Fibroblast of skin of left biceps (primary cell): ENCODE measurements at places on chromosomes 12 and 14.
A peak's percentile ranks its signal among the peaks of the same experiment; 100 is the strongest.

- DNase-seq = peak; percentile 29
Measured at GRCh38 chr14:30108975-30109700, 181.5 kb upstream of the PRKD1 start.

DNA sequence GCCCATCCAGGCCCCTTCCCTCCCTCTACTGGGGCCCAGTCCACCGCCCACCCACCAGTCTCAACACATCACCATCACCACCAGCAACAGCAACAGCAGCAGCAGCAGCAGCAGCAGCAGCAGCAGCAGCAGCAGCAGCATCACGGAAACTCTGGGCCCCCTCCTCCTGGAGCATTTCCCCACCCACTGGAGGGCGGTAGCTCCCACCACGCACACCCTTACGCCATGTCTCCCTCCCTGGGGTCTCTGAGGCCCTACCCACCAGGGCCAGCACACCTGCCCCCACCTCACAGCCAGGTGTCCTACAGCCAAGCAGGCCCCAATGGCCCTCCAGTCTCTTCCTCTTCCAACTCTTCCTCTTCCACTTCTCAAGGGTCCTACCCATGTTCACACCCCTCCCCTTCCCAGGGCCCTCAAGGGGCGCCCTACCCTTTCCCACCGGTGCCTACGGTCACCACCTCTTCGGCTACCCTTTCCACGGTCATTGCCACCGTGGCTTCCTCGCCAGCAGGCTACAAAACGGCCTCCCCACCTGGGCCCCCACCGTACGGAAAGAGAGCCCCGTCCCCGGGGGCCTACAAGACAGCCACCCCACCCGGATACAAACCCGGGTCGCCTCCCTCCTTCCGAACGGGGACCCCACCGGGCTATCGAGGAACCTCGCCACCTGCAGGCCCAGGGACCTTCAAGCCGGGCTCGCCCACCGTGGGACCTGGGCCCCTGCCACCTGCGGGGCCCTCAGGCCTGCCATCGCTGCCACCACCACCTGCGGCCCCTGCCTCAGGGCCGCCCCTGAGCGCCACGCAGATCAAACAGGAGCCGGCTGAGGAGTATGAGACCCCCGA, 6.8 kb upstream of the RNU7-1 start:
- no peak for DNase-seq

DNA sequence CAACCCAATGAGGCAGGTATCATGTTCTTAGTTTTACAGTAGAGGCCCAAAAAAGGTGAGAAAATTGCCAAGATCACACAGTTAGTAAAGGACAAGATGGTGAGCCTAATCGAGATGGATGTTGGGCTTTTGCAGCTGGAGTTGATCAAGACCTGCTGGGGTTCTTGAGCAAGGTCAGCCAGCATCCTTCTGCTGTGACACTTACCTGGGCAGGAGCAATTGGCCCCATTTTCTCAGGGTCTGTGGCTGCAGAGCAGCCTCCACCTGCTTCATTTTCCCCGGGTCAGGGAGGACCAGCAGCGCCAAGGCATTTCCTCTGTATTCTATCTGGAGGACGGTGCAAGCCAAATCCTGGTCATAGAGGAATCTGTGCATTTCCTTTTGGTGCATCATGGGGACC, 6.5 kb downstream of the SERPINA11 start:
- DNase-seq = no peak

DNA sequence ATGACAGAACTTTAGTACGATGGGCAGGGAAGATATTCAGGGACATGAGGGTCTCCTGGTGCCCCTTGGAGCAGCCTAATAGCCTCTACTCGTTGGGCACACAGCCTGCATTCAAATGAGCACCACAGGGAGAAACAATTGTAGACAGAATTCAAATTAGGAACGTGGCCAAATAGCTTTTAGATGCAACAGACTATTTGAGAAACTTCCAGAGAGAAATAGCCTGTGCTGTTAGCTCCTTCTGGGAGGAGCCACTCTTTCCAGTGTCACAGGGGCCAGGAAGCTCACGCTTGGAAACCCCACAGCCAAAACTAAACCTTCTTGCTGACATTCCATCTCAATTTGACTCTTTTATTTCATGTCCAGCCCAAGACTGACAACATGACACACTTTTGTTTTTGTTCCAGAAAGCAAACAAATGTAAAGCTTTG, 114.5 kb downstream of the RPAP3 start:
- DNase-seq = peak; percentile 4

DNA sequence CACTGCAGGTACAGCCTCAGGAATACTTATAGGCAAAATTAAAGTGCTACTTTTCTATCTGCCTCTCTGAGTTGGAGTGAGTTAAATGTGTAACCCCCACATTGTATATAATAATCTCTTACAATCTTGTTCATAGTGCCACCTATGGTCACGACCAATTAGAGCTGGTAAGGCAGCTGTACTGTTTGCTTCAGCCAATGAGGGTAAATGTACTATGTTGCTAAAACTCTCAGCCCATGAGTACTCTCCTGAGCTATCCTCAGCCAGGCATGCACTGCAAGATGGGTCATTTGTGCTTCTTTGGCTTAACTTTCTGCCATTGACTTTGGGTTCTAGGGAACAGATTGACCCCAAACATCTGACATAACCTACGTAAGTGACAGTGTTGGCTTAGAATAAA, 15.0 kb upstream of the MDM2 start:
- no peak for DNase-seq

DNA sequence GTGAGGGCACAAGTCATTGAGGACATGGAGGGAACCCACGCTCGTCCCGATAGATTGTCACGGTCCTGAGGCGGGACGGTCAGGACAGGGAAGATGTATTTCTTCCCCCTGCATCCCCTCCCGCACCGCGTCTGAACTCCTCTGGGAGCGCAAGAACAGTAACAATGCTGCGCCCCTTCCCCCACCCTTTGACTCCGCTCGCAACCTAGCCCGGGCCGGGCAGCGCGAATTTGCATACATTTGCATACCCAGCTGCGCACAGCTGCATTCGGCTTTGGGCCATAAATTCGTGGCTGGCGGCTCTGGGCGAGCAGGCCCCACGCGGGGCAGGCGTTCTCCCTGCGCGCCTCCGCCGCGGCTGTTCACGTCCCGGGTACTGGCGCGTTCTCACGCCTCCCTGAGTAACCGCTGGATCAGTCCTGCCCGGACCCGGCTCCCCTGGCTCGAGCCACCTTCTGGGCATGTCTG, 29.0 kb upstream of the SMUG1 start:
- DNase-seq = no peak

DNA sequence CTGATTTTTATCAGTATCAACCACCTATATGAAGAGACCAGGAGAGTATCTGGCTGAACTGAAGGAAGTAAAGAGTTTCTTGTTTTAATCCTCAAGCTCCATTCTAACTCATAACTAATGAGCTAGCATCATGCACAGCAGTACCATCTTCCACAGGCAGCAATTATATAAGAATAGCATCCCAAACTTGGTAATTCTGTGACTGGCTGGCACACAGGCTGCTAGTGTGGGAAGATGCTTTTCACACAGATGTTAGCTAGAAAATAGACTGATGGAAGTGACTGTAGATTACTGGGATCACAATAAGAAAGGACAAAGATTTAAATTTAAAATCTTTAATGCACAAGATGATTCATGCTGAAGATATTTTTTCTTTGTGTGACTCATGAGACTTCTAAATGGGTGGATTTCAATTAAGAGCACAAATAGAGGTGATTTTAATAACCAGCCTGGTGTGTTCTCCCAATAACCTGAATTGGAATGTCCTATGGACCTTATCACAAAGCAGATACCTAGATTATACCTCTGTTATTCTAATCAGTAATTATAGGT, 417.7 kb upstream of the ATXN7L3B start:
- no peak for DNase-seq

GRCh38 chr12:25249931-25250738, 594 bp downstream of the KRAS start:
- no peak for DNase-seq

DNA sequence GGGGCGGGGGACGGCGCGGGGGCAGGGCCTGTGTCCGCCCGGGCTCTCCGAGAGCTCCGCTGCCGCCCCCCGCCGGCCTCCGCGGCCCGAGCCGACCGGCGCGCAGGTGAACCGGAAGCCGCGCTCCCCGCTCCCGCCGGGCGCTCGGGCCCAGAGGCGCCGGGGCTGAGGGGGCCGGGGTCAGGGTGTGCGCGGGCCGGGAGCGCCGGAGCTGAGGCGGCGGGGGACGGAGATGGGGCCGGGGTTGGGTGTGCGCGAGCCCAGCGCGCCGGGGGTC, 431 bp downstream of the HIP1R start:
- no peak for DNase-seq

DNA sequence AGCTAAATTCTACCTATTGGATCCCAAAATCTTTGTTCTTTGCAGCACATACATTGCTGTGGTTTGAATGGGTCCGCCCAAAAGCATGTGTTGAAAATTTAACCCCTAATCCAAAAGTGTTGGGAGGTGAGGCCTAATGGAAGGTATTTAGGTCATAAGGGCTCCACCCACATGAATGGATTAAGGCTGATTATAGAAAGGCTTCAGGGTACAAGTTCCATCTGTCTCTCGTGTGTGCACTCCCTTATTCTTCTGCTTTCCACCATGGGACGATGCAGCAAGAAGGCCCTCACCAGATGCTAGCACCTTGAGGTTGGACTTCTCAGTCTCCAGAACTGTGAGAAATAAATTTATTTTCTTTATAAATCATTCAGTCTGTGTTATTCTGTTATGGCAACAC, 190.9 kb downstream of the SOX5 start:
- no peak for DNase-seq

- DNase-seq = no peak
Measured at GRCh38 chr14:20711685-20712084, 23.1 kb downstream of the ANG start.

DNA sequence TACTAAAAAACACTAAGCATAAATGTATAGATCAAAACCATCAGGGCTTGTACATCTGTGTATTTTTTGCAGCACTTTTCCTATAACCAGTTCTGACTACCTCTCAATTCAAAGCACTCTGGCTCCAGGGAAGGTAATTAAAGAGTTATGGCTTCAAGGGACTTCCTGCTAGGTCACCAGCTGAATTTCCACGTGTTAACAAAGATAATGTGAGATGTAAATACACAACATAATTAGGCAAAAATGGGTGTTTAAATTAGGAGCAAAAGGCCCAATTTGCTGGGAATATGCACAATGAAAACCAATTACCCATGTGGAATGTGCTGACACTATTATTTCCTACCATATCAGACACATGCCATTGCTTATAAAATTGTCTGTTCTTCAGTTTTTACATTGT, 513.4 kb upstream of the FLRT2 start:
- DNase-seq = no peak

DNA sequence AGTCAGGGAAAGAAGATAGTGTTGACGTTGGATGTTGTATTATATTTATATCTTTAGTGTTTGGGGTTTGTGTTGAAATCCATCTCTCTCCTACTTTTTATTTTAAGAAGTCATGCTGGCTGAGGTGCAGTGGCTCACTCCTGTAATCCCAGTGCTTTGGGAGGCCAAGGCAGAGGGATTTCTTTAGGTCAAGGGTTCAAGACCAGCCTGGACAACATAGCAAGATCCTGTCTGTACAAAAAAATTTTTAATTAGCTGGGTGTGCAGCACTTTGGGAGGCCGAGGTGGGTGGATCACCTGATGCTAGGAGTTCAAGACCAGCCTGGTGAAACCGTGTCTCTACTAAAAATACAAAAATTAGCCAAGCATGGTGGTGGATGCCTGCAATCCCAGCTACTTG, 23.9 kb downstream of the A2ML1 start:
- no peak for DNase-seq
